ENCODE measurements at places on chromosomes 7 and 10.

GRCh38 chr7:135731-136645 lies 56.4 kb upstream of the FAM20C start:
- DNase-seq: no peak

- DNase-seq: no peak
Measured at GRCh38 chr10:114458955-114459354, 54.7 kb upstream of the AFAP1L2 start.

DNA sequence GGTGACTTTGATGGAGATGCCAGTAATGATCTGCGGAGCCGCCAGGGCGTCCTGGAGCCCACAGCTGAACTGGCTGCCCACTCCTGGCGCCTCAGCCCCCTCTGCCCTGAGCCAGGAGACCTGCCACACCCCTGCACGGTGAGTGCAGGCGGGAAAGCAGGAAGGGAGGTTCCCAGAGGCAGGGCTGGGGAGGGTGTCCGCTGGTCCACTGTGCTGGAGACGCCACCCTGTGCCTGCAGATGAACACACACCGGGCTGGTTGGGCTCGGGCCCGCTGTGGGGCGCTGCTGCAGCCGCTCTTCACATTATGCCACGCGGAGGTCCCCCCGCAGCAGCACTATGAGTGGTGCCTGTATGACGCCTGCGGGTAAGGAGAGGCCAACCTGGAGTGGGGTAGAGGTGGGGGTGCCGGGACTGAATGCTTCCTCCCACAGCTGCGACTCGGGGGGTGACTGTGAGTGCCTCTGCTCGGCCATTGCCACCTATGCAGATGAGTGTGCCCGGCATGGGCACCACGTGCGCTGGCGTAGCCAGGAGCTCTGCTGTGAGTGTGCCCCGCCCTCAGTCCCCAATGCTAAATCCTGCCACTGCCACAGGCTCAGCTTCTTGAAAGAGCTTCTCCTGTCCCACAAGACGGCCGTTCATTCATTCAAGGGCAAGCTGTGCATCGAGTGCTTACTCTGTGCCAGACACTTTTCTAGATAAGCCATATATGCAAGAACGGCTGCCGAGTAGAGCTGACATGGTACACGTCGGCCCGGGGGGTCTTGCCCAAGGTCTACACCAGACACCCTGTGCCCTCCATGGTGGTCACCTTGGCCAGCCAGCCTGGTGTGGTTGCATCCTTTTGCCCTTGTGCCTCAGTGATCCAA lies 14.3 kb upstream of the ZNF467 start:
- no peak for DNase-seq

DNA sequence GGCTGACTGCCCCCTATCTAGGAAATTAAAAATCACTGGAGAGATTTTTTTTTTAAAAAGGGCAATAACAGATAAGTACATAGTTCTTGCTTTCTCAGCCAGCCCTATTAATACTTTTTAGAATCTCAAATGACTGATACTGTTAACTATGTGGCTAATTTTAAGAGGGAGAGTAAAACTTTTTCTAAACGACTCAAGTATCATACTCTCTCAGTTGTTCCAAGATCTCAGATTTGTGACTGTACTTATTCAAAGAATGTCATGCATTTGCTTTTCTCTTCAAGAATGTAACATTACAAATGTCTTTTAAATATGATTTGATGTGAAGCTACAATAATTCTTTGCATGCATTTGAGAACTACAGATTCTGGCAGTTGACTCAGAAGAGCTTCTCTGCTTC lies 55.4 kb upstream of the RAB11FIP2 start:
- no peak for DNase-seq

- no peak for DNase-seq
Measured at GRCh38 chr10:69285699-69286098, 7.4 kb downstream of the HK1 start.

DNA sequence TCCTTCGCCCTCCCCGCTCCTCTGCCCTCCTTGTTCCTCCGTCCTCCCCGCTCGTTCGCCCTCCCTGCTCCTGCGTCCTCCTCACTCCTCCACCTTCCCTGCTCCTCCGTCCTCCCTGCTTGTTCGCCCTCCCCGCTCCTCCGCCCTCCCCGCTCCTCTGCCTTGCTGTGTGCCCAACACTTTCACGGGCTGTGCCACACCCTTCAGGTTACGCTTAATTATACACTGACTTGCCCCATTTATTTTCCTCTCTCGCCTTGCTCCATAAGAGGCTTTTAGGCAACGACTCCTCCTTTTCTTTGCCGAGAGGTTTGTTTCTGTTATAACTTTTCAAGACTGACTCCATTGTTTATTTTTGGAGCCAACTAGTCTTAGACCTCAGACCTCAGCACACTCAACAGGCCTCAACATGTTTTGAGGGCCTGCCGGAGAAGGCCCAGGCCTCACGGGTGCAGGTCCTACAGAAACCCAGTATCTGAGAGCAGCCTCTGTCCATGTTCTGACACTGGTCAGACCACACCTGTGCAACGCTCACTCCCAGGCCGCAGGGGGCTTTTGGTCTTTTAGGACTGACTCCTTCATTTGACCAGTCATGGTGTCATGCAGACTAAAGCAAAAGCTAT lies 18.2 kb upstream of the PRKAG2 start:
- no peak for DNase-seq

DNA sequence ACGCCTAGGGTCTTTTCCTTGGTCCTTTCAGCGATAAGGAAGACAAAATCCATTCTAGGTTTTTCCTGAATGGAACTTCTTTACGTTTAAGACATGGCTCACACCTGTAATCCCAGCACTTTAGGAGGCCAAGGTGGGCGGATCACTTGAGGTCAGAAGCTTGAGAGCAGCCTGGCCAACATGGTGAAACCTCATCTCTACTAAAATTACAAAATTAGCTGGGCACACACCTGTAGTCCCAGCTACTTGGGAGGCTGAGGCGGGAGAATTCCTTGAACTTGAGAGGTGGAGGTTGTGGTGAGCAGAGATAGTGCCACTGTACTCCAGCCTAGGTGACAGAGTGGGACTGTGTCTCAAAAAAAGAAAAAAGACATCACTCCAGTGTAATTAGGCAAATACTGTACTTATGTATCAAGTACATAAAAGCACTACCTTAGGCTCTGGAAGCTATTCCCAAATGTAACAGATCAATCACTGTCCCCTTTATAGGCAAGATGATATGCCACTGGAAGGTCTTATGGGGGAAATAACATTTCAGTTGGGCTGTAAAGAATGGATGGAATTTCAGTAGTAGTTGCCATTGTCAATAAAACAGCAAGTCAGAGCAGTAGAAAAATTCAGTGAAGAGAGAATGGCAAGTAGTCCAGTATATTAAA lies 5.7 kb downstream of the STK17A start:
- no peak for DNase-seq

DNA sequence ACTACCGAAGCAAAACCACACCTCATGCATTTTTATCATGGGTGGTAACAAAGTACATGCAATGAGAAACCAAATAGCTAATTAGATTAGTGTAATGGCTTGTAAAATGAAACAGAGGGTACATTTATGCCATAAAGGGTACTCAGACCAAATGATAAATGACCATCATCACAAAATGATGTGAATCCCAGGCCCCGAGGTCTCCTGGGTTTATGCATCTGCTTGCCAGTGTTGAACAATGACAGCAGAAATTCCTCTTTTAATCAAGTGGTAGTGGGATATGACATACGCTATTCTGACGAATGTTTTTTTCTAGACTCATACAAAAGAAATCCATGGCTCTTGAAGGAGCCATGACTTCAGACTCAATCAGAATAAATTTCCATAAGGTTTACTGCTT lies 249.5 kb upstream of the SLC26A5 start:
- DNase-seq: no peak

GRCh38 chr7:24604630-24605029 lies 31.4 kb downstream of the PALS2 start:
- DNase-seq: no peak

DNA sequence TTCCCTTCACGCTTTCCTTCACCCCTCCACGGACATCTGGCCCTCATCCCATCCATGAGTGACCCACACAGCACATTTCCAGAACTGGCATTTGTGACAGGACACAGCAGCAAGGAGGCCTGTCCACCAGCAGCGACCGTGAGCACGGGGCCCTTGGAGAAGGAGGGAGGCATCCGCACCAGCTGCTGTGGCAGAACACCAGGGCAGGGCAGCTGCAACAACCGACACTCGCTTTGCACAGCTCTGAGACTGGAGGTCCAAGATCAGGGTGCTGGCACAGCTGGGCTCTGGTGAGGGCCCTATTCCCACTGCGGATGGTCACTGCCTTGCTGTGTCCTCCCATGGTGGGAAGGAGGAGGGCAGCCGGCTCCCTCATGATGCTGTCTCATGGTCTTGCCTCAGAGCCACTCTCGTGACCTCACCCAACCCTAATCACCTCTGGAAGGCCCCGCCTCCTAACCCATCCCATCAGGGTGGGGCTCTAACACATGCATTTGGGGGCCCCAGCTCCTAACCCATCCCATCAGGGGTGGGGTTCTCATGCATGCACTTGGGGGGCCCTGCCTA lies 36.7 kb downstream of the PTPRN2 start:
- DNase-seq: no peak

- no peak for DNase-seq
Measured at GRCh38 chr10:99965700-99966099, 44.0 kb downstream of the DNMBP start.

DNA sequence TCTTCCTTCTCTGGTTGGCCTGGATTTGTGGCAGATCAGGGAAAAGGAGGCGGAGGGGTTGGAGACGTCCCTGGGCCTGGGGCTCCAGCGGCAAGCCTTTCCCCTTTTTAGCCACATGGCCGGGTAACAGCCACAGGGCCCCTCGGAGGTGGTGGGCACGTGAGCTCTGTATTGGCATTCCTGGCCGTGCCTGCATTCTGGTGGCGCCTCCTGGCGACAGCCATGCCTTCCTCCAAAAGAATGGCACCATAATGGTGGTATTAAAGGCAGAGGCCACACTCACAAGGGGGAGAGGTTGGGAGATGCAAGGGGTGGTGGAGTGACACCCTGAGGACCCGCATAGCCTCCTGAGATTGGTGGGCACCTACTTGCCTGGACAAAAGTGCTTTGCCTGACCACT lies 3.0 kb upstream of the AQP1 start:
- DNase-seq: no peak

- DNase-seq: no peak
Measured at GRCh38 chr10:50387007-50387731, 135.9 kb upstream of the ASAH2 start.

DNA sequence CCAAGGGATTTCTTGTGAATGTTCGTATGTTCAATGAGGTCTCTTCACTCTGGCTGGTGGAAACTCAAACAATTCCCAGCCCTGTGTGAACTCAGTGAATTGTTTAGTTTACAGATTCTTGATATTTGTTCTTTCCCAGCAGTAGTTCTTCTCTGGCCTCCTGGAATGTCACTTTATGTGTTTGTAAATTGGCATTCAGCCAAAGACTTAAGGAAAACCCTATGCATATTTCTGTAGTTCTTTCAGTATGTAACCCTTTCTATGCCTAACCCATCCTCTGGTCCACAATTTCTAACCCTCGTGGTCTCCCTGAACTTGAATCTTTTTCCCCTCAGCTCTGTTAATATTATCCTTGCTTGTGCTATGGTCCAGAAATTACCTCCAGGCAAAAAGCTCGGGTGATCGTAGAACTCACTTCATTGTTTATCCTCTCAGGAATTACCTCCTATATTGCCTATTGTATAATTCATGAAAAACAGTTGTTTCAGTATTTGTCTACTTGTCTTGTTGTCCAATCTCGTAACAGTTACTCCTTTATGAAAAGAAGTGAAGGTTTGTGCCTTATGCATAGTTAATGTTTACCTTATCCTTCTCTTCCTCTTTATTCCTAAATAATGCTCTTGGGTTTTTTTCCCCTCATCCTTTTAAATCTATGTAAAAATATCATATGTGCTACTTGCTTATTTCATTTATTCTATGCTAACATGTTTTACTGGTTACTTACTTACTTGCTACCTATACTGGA lies 23.7 kb upstream of the AGR3 start:
- DNase-seq: no peak

DNA sequence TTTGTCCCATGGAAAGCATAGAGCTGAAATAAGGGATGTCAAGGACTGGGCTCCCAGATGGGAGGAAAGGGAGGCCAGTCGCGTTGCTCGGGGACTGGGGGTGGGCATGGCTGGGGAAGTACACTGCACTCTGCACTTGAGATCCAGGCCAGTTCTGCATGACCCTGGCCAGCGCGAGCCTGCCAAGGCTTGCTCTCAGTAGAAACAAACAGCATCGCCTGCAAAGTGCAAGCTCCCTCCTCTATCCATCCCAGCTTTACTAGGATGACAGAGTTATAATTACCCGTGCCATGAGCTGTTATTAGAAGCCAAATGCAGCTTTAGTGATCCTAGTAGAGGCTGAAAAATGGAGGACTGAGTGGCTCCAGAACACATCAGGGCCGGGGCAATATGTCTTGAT lies 43.9 kb upstream of the PDCD4 start:
- DNase-seq: no peak
